ENCODE measurements at places on chromosomes 12 and 14.

DNA sequence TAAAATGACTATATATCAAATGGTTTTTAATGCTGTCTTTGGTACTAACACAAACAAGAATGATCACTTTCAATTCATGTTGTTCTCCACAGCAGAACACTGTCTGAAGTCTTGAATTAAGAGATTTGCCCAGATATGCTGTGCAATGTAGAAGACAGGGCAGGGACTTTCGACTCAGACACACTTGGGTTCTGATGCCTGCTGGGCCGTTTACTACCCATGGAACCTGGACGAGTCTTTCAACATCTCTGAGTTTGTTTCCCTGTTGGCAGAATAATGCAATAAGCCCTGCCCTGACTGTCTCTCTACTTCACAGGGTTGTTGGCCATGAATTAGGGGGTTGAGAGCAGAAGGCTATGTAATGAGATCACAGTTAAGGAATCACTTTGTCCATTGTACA lies 162.6 kb upstream of the TMPO start:
- no peak for DNase-seq

DNA sequence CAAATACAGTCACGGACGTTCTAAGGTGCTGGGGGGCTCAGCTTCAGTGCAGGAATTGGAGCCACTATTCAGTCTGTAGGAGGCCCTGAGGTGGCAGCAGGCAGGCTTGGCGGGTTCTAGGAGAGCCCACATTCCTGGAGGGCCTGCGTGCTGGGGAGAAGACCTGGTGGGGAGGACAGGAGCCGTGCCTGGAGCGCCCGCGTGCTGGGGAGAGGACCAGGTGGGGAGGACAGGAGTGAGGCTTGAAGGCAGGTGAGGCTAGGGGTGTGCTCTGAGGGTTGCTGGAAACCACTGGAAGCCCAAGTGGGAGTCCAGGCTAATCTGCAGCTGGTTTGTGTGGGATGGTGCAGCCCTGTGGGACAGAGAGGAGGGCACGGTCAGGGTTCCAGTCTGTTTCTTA lies 23.1 kb downstream of the RHOF start:
- no peak for DNase-seq

DNA sequence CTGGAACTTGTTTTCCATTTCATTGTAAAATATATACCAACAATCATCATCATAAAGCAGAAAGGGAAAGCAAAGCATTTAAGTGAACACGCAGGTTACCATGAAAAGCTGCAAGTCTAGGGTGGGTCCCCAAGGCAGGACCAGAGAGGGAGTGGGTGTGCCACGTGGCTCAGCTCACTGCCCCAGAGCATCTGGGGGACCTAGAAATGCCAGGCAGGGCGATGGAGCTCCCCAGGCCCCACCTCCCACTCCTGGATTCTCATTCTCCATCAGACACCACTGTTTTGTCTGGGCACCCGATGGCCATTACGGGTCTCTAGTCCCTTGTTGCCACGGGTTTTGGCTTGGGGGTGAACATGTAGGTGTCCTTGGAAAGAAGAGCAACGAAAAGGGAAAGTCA lies 34.7 kb downstream of the BCL11B start:
- no peak for DNase-seq

DNA sequence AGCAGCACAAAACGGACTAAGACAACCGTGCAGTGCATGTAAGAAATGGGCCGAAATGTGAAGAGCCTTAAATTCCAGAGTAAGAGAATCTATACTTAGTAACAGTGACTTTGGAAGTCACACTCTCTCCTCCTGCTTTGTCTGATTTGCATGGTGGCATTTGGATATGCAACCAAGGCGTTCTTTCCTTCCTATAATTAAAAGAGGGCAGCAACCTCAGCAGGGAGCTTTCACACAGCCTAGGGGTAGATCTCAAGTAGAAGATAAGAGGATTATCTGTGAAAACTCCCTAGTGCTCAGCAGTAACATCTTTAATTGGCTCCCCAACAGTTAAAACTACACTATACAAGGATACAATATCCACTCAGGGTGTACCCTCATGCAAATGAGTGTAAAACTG lies 16.5 kb downstream of the GMFB start:
- no peak for DNase-seq

DNA sequence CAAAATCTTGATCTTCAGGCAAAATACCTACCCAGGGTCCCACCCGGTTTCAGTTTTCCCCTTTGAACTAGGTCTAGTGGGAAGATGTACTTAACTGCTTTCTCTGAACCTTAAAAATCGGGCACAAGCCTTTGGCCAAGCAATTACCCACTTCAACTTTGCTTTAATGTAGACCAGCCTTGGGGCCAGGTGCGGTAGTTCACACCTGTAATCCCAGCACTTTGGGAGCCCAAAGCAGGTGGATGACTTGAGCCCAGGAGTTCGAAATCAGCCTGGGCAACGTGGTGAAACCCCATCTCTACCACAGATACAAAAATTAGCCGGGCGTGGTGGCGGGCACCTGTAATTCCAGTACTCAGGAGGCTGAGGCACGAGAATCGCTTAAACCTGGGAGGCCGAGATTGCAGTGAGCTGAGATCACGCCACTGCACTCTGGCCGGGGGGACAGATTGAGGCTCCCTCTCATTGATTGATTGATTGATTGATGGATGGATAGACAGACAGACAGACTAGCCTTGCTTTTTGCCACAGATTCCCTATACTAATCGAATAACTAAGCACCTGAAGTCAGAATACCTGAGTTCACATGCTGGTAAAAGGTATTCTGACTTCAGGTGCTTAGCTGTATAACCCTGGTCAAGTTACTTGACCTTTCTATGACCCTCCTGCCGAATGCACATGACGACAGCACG lies 1.9 kb downstream of the CLIP1 start:
- no peak for DNase-seq

- DNase-seq = no peak
Observed at GRCh38 chr12:84455598-84455997, 457.0 kb downstream of the SLC6A15 start.

GRCh38 chr12:114916541-114916940 lies 232.6 kb upstream of the TBX3 start:
- no peak for DNase-seq

DNA sequence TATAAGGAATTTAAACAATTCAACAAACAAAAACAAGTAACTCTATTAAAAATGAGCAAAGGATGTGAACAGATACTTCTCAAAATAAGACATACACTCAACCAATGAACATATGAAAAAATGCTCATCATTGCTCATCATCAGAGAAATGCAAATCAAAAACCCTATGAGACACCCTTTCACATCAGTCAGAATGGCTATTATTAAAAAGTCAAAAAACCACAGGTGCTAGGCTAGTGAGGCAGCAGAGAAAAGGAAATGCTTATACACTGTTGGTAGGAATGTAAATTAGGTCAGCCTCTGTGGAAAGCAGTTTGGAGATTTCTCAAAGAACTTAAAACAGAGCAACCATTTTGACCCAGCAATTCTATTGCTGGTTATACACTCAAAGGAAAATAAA lies 52.0 kb downstream of the NAV3 start:
- DNase-seq = no peak

DNA sequence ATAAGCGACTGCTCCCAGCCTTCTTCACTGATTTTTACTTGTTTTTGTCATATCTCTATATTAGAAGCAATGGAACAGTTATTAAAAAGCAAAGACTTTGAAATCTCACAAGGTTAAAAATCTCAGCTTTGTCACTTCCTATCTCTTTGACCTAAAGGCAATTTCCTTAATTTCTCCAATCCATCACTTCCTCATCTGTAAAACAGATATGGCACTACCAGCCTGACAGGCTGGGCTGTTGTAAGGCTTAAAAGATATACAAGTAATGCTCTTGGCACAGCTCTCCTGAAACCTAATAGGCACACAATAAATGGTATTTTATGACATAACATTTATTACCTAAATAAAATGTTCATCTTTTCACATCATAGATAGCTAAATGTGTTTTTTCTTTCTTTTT lies 25.6 kb downstream of the ATXN2 start:
- DNase-seq = no peak

- DNase-seq = no peak
Observed at GRCh38 chr12:109727746-109728726, 14.4 kb downstream of the FAM222A start.

GRCh38 chr14:77965919-77966435 lies 166.1 kb downstream of the ADCK1 start:
- DNase-seq = no peak

GRCh38 chr12:60333461-60333860 lies 737.6 kb downstream of the SLC16A7 start:
- no peak for DNase-seq

DNA sequence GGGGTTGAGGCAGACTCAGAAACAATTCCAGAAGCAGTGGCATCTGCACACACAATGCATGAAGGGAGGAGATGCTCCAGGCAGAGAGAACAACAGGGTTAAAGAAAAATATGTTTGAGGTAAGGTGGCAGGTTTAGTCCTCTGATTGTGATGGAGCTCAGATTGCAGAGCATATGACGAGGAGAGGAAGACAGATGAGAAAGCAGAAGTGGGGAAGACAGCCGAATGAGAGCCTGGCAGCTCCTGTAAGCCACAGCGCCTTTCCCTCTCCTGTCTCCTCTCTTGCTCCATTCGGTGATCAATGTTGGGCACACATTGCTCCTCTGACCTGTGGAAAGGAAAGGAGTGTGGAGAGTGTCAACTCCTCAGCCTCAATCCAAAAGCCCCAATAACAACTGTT lies 372.2 kb downstream of the GXYLT1 start:
- DNase-seq = no peak

DNA sequence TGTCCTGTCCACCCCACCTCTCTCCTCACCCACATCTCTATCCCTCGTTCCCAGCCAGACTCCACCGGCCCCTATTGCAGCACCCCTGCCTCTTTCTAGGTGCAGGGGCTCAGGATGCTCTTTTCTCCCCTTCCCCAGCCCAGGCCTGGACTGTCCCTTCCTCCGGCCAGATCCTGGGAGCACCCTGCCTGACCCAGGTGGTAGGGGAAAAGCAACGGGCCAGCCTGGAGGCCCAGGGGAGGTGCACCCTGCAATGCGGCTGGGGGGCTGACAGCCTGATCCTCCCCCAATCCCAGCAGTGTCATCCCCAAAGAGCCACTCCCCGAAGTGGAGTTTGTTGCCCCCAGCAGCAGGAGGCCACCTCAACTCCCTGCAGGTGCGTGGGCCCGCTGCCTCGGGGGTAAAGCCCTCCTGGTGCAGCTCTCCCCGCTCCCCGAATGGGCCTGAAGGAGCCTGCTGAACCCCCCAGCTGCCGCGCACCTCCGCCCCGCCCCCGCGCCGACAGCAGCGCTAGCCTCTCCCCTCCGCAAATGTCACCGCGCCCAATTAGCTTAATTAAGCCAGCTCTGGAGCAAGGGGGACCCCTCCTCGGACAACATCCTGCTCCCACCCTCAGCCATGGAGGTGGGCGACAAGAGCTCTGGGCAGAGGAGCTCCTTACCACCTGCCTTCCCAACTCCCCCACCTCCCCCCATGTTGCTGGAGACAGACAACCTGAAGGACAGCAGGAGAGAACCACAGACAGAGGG lies 4.7 kb downstream of the NXPH4 start:
- no peak for DNase-seq

DNA sequence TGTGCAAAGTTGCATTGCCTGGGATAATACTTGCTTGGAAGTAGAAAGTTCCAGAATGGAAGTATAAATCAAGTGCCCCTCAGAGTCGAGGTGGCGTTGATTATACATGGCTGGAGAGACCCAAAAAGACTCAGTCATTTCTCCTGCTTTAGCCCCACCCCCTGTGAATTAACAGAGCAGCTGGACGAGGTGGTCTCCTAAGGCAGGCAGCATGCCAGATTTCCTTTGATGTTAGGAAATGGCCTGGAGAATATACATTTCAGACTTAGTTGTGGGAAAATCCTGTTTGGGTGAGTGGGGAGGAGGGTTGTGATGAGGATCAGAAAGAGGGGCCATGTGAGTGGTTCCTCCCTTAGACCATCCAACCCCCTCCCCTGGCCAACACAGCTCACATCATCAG lies 406.1 kb upstream of the TMPO start:
- no peak for DNase-seq

DNA sequence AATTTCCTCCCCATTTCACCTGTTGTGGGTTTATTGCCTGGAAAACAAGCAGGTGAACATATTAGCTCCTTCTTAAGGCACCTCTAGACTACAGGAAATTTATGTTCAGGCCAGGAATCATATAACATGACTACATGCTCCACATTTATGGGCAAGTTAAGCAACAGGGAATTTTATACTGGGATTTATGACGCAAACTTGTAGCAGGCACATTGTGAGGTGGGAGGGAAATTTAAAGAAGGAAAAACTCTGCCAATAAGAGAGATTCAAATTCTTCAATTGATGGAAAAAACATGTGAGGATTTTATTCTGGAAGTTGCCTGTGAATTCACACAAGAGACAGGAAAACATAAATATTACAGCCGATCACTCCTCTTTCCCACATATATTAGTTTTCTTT lies 93.9 kb downstream of the TBC1D30 start:
- DNase-seq = no peak

DNA sequence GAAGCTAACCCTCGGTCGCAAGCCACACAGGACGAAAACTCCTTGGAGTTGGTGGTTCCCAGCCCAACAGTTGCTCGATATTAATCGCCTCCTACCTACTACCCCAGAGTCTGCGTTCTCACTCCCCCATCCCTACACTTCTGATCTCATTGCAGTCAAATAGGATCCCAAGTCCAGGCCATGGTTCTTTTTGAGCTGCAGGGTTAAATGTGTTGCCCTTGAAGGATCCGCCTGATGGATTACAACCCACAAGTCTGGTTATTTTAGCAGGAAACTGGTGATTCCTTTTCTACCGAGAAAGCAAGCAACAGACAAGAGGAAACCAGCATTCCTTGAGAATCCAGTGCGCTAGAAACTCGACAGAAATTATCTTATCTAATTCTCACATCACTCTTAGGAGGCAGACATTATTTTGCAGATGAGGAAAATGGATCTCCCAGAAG lies 785 bp upstream of the NIN start:
- DNase-seq = no peak

DNA sequence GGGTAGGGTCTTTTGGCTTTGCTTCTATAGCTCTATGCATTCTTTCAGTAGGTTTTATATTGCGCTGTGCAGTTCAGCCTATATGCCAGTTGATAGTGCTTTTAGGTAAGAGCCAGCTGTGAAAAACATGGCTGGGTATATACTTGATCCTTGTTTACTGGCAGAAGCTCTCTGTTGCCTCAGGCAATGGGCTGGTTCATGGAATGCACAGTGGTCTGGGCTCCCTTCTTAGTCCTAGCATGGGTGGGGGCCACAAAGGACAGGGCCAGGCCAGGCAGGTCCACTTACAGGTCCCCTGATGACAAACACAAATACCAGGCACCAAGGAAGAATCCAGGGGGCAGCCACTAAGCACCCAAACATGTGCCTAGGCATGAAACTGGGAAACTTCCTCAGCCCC lies 240.7 kb downstream of the SEC23A start:
- no peak for DNase-seq

GRCh38 chr14:71236487-71236886 lies 329.2 kb downstream of the PCNX1 start:
- DNase-seq = no peak

All from LoVo (cell line).